ENCODE measurements at places on chromosomes 12 and 14.

- no peak for DNase-seq
Observed at GRCh38 chr14:33402604-33403003, 463.9 kb downstream of the NPAS3 start.

GRCh38 chr12:71607494-71608330 is 55.9 kb downstream of the ZFC3H1 start:
- no peak for DNase-seq

DNA sequence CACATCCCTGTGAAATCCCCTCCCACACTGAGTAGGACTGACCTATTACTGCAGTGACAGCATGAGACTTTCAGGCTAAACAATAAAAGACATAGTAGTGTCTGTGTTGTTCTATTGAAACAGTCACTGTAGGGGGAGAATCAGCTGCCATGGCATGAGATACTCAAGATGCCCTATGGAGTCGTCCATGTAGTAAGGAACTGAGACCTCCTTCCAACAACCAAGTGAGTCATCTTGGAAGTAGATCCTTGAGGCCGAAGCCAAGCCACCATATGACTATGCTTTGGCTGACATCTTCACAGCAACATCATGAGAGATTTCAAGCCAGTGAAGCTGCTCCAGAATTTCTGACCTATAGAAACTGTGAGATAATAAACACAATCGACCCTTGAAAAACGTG is 12.1 kb upstream of the LRP6 start:
- DNase-seq = no peak

DNA sequence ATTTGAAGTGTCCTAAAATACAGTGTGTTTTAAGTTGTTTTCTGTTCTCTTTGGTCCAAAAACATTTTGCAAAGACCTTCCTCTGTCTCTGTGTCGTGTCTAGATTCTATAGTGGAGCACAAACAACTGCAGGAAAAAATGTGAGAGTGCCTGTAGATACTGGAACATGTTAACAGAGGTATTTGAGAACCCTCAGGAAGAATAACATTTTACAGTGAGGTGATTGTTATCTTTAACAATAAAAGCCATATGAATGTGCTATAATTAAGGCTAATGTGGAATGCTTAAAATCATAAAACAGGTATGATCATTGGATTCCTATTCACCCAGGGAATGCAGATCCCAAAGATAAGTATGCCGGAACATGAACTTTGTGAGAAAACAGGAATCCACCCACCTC is 98.0 kb downstream of the SAMD4A start:
- no peak for DNase-seq

- DNase-seq = no peak
Observed at GRCh38 chr12:78036874-78037273, 206.2 kb downstream of the NAV3 start.

GRCh38 chr12:53224061-53224896 is 7.7 kb downstream of the RARG start:
- peak; percentile 43 for DNase-seq

DNA sequence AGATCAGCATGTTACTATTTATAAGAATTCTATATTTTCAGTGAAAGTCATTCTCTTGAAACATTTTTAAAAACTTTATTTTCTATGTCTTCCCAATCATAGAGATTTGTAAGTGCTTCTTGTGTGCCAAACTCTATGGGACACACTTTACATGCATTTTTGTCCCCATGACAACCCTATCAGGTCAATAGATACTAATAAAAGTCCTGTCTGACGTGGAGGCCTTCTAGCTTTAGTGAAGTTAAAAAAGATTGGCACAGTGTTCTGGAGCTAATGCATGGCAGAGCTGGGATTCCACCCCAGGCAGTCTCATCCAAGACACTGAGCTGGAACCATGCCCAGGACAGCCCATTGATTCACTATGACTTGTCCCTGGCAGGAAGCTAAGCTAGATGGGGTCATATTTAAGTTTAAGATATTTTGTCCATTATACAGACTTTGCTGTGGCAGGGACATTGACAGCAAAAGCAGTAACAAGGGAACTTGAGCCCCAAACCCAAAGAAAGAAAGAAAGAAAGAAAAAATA is 28.1 kb downstream of the TTC6 start:
- DNase-seq = no peak

DNA sequence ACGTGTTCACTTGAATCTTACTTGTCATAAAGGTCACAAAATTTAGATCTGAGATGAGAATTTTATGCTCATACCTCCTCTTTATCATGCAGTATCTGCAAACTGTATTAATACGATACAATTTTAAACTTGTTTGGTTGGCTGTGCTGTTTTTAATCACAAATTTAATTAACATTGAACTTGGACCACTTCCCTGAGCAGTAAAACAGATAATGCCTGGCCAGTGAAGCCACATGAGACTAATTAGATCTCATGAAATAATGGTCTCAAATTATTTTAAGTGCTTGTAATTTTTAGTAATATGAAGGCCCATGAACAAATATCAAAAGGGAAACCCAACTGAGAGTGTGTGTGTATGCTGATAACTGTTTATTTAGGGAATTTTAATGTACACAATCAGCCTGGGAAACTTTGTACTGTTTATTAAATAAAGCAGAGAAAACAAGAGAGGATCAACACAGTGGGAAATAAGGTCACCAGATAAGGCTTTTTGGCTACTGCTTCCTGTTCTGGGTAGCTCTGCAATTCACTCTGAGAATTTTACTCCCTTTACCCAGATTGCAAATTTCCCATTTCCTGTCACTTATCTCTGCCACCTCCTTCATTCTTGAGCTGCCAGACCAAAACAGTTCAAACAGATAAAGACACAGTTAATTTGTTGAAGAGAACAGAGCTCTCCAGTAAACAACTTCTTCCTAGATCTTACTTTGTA is 61.6 kb upstream of the GNPNAT1 start:
- DNase-seq = no peak

GRCh38 chr14:94029265-94029664 is 3.1 kb downstream of the OTUB2 start:
- DNase-seq = no peak

GRCh38 chr14:50312734-50313054 is 570 bp downstream of the DMAC2L start:
- no peak for DNase-seq

- DNase-seq = no peak
Observed at GRCh38 chr12:98464190-98464589, 51.2 kb upstream of the TMPO start.

- no peak for DNase-seq
Observed at GRCh38 chr14:23376482-23377197, at the start of gene CMTM5. Gene CMTM5 (plus strand): TSS chr14:23377046. CDS start chr14:23377252, 206 bp downstream.

DNA sequence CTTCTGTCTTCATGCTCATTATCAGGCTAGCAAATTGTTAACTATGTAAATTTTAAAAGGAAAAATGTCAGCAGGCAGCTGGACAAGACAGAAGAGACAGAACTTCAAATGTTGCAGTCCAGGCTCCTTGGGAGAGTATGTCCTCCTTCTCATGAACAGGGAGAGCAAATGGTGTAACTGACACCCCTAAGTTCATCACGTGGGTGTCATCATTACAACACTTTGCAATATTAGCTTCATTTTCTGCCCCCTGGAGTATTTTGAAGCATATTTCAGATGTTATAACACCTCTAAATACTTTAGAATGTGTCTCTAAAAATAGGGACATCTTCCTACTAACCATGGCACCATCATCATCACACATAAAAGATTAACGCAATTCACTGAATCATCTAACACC is 62.1 kb downstream of the ZNF664 start:
- no peak for DNase-seq

GRCh38 chr14:39169541-39169900 is 612 bp downstream of the TRAPPC6B start:
- DNase-seq = no peak

DNA sequence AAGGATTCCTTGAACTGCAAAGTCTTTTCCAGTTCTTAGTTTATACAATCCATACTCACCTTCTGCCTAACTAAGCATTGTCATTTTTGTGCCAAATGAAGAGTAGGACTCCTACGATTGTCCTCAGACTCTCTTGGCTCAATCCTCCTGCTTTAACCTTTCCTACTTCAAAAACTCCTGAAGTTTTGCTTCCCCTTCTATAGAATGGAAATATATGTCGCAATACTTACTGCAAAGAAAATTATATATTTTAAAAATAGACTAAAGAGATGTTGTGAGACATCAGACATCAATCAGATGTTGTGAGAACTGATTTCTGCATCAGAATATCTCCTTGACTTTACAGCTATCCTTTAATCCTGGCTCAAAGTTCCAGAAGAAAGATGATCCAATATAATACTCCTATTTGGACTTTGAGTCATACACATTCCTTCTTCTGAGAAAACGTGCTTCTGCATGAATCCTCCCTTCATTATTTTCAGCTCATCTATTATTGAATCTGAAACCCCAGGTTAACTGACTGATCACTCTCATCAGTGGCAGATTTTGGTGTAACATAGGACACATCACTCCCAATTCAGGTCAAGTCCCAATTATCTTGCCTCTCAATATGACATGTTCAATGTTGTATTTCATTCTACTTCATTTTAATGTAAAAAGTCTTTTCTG is 48.8 kb downstream of the A2M start:
- no peak for DNase-seq

GRCh38 chr14:44914849-44915248 is 46.9 kb downstream of the KLHL28 start:
- DNase-seq = no peak

- DNase-seq = no peak
Observed at GRCh38 chr12:121577443-121578180, 3.2 kb downstream of the KDM2B start.

GRCh38 chr14:89143595-89143994 is 273.4 kb downstream of the FOXN3 start:
- no peak for DNase-seq

- DNase-seq = no peak
Observed at GRCh38 chr12:57929092-57929830, 12.1 kb upstream of the ATP23 start.

DNA sequence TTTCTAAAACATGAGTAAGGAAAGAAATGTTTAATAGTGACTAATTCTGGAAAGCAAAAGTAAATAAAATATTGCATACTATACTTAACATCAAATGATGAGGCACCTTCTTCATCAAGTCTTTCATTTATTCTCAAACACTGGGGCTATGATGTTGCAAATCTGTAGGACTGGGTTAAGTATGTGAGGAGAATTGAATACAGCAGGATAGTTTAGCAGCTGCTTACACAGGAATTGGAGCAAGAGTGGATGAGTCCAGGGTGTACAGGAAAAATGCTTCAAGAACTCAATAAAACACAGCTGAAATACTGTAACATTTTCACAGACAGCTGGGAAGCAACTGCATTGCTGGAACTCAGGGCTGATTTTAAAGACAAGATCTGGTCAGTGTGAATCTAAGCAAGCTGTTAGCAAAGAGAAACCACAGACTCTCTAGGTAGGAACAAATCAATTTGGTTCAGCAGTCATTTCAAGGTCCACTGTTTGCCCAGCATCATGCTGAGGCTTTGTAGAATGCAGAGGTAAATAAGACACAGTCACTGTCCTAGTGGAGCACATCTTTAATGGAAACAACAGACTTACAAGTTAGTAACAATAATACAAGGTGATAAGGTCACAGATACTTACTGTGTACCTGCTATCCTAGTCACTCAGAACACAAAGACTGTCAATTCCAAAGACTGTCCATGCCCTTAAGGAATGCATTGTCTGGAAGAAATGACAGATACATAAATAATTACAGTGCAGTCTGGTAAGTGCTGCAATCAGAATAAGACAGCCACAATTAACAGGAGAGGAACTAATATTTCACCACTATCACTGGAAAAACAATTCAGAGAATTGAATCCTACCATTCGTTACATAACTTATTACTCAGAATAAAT is 96.8 kb upstream of the DACT1 start:
- no peak for DNase-seq

- peak; percentile 98 for DNase-seq
Observed at GRCh38 chr14:93939304-93940229, 12.4 kb downstream of the FAM181A start.

- peak; percentile 25 for DNase-seq
Observed at GRCh38 chr12:109309381-109310246, 530 bp upstream of the FOXN4 start.

GRCh38 chr14:78240567-78240966 is 70.4 kb downstream of the NRXN3 start:
- DNase-seq = no peak

DNA sequence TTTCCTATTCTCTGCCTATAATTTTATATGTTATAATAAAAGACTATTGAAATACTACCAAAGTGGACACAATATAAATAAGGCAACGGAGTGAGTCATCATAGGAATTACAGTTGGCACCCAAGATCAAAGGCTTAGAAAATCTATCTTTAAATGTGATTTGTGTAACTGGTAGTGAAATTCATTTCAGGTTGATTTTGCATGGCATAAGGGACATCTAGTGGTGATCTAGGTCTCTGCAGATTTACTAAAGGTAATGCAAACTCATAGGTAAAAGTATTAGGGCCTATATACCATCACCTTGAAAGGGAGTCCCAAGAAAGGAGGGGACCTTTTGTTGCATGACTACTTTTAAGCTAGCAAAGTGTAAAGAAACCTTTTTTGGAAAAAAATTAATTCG is 527.2 kb downstream of the NRXN3 start:
- no peak for DNase-seq

DNA sequence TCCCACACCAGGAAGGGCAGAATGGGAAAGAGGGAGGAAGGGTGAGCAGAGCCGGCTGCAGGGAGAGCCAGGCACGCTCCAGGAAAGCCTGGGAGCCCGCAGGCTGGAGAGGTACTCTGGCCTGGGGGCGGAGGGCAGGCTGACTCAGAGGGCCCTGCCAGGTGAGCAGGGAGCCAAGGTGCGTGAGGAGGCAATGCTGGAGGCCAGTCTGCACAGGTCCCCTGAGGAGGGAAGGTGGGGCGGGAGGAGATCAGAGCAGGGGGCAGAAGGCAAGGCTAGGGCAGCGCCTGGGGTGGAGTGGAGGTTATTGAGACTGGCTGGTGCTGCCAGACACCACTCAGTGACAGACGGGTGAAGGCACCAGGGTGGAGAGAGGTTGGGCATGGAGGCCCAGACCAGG is 385.0 kb downstream of the BCL11B start:
- no peak for DNase-seq

- no peak for DNase-seq
Observed at GRCh38 chr12:52558781-52559445, 6.0 kb upstream of the KRT71 start.

DNA sequence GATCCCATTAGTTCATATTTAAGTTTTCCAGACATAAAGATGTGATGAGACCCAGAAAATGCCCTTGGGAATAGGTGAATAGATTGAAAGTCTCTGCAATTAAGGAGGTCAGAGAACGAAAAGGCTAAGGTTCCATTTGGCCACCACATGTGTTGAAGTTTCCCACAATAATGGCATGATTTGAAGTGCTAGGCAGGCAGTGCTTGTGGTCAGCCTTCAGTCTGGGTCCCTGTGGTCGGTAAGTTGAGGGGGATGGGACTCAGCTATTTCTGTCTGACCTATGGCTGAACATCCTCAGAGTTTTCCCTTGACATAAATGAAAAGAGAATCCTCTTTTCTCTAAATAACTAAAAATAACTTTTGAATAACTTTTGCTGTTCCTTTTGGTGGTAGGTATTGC is 92.4 kb downstream of the PELI2 start:
- DNase-seq = no peak

GRCh38 chr12:106045251-106045674 is 93.5 kb downstream of the NUAK1 start:
- DNase-seq = no peak

GRCh38 chr14:63460680-63461369 is 82.4 kb downstream of the PPP2R5E start:
- DNase-seq = no peak

Measured in activated T-cell treated with anti-CD3 and anti-CD28 coated beads, Interleukin-2, amount 50 U/mL, for 48 hours (primary cell).